ENCODE measurements at places on chromosomes 7 and 10.

- no peak for DNase-seq
Observed at GRCh38 chr10:73959484-73960243, 38.3 kb upstream of the VCL start.

- no peak for DNase-seq
Observed at GRCh38 chr7:158065340-158065739, 522.3 kb downstream of the PTPRN2 start.

DNA sequence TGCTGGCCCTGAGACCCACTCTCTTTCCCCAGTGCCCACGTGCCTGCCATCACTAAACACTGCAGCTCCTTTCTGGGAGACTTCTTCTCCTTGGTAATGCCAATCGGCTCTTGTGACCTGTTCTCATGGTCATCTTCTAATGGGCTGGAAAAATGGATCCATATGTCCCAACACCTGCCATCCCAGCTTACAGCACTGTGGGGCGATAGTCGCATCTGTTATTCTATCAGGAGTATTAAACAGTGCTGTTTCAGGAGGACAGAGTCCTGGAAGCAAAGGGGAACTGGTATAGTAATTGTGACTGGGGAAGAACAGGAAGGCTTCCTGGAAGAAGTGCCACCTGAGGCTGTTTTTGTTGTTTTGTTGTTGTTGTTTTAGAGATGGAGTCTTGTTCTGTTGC, 411.2 kb downstream of the GLRX3 start:
- DNase-seq = no peak

- peak; percentile 40 for DNase-seq
Observed at GRCh38 chr7:3461923-3462322, 160.9 kb downstream of the SDK1 start.

DNA sequence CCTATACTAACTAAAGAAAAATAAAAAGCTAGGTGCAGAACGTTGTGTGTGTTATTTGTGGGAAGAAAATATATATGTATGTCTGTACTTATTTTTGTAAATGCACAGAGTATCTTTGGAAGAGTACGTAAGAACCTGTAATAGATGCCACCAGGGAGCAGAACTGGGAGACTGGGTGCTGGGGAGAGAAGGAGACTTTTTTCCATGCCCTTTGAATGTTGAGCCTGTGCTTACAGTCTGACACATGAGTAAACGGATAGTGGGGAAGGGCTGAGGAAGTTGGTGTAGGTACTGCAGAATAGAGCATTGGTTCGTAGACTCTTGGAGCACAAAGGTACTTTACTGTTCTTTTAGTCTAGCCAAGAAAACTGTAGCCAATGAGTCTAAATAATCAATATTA, 1.3 kb upstream of the SCRN1 start:
- DNase-seq = no peak

DNA sequence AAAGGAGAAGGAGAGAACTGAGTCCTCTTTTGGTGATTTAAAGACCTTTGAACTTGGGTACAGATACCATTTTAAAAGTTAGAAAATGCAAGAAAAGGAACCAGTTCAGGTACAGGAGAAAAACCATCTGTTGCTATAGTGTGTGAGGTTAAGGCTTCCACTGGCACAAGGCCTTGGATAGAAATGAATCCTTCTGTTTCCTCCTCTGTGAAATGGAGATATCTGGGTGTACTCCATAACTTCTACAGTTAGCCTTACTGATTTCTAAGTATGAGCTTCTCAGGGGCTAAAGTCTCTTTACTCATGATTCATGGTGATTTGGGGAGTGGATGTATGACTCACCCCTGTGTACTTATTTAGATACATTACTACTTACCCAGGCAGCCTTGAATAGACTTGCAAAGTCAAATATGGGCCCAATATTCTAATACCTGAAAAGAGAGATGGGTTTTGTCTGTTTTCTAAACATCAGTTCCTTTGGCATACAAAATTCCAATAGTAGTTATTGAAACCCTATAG, 117.2 kb upstream of the ADO start:
- DNase-seq = no peak

- DNase-seq = no peak
Observed at GRCh38 chr7:155603205-155603857, 41.1 kb upstream of the RBM33 start.

- DNase-seq = no peak
Observed at GRCh38 chr7:43649755-43650274, 66.9 kb downstream of the STK17A start.

DNA sequence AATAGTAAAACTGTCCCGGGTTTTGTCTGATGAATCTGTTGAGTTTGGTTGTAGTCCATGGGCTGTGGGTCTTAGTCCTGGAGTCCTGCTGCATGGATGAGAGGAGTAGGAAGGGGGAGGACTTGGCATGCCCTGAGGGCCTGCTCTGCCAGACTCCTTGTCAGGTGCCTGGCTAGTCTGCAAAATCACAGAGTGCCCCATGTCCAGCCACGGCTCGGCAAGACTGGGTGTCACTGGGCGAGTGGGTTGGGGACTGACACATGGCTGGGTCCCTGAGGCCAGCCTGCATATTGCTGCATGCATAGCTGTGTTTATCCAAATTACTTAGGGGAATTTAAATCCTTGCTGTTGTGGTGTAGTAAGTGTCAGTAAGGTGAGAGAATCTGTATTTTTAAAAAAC, 9.7 kb downstream of the MINDY4 start:
- no peak for DNase-seq

GRCh38 chr7:26688936-26689506, 175.4 kb downstream of the SKAP2 start:
- no peak for DNase-seq

GRCh38 chr10:129593953-129594352, 126.9 kb downstream of the MGMT start:
- no peak for DNase-seq

DNA sequence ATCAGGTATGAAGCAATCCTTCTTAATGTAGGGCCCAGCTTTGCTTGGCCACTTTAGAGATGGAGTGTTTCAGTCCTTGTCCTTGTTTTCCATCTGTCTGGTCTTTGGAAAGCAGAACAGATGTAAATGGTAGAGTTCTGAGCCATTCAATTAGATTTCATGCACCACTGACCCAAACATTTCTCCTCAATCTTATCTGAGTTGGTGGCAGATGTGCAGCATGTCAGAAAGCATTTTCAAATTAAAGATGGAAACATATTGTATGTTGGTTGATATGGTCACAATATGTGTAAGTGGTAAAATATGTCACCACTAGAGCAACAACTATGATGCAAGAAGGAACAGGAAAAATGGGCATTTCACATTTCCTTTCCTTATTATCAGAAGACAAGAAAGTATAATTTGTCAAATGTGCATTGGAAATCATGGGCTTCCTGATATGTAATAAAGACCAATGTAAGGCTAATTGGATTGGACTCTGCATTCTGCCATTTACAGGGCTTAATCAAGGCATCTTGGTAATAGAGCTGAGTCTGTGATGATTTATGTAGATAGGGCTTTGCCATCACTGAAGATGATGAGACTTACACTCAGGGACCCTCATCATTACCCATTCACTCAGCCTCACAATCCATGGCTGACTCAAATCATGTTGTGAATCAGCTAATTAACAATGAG, 750.7 kb downstream of the NRG3 start:
- no peak for DNase-seq

DNA sequence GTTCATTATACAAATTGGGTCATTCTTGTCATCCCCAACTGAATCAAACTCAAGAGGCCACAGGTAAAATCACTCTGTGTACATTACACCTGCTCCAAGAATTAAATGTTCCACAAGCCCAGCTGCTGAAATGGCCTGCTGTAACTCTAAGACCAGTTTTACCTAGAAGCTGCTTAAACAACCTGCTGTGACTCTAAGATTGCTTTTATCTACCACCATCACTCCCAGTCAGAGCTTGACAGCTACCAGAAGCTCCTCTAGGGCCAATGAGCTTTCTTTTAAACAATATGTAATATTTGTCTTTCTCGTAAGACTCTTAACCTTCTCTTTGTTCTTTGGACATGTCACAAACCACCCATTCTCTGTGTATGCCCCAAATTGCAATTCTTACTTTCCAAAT, 141.8 kb upstream of the LRGUK start:
- DNase-seq = no peak

DNA sequence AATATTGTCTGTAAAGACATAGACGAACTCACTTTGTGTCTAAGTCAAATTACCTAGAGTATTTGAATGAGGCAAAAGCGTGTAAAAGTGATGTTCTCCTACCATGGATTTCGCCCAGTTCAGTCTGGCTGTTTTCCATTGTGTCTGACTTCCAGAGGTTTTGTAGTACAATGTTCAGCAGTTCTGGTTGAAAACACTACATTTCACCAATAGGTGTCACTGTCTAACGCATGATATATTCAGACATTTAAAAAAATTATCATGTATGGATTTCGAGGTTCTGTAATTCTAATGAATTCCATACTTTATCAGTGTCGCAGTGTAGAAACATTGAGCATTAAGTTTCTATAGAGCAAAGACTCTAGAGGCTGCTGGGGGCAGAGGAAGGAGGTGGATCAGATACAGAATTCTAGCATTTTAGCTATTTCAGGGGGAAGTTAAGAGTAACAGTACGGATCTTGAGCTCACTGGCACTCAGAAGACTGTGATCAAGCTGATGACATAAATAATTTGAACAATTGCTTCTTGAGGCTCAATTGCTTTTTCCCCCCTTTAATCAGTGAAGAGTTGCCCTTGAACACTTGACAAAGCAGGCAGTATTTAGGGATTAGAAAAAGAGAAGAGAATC, 196.9 kb upstream of the RHOBTB1 start:
- no peak for DNase-seq

DNA sequence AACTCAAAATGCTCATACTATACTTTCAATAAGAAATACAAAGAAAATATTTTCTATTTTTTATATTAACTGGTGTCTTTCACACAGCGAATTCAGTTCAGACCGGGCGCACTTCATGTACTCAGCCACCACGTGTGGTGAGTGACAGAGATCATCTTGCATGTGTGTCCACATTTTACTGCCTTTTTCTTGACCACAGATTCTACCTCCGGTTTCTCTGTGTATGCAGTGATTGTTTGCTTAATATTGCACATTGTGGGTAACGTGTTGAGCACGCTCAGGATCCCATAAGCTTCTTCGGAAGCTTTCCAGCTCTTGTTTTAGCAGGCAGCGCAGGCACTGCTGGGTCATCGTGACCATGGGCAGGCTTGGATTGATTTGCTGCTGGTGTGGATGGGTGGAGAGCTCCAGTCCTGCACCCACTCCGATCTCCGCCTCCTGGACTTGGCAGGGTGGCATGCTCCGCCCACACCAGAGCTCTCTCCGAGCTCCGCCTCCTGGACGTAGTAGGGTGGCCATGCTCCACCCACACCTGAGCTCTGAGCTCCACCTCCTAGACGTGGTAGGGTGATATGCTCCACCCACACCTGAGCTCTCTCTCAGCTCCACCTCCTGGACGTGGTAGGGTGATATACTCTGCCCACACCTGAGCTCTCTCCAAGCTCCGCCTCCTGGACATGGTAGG, 253.3 kb downstream of the DIP2C start:
- DNase-seq = no peak

GRCh38 chr7:106238830-106239229, 46.0 kb downstream of the NAMPT start:
- DNase-seq = no peak

- no peak for DNase-seq
Observed at GRCh38 chr10:102344067-102344466, 51.4 kb upstream of the NFKB2 start.

DNA sequence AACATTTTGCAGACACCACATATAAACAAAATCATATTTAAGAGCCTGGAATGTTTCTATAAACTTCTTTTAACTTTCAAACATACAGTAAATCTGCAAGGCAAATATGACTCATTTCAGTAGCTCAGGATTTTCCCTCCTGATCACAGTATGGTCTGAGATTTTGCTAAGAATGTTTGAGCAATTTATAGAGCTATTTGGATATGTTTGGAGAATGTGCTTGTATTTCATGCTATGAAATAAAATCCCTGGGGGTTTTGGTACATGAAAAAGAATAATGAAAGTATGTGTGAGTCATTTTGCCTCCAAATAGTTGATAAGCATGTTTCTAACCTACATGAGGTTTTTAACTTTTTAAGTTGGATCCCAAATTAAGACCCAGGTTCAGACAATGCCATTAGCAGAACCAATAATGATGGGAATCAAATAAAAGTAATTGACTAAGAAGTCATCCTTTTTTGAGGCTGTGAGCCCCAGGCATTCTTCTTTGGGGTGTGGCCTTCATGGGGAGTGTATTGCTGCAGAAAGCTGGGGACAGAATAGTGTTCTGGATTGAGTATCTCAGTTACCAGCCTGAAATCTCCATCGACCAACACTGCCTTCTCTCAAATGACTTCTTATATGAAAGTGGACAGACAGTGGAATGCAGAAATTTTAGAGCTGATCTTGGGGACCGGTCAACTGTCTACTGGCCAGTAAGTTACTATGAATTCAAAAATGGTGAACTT, 66.1 kb upstream of the AGBL3 start:
- no peak for DNase-seq

DNA sequence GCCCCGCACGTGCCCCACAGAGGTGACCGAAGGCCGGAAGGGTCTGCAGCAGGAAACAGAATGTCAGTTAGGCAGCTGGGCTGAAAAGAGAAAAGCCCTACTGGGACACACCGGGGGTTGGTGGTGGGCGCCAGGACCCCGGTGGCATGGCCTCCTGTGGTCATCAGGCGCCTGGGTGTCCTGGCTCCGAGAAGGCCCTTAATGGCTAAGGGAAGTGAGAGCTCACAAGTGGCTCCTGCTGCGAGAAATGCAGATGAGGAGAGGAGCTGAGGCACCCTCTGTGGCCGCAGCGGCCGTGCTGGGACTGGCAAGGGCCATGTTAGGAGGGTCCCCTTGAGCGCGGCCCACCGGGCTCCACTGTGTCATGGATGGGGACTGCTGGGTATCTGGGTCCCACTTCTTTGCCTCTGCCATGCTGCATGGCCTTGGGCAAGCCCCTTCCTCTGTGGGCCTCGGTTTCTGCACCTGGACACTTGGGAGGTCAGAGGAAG, 79.2 kb upstream of the GNA12 start:
- no peak for DNase-seq

DNA sequence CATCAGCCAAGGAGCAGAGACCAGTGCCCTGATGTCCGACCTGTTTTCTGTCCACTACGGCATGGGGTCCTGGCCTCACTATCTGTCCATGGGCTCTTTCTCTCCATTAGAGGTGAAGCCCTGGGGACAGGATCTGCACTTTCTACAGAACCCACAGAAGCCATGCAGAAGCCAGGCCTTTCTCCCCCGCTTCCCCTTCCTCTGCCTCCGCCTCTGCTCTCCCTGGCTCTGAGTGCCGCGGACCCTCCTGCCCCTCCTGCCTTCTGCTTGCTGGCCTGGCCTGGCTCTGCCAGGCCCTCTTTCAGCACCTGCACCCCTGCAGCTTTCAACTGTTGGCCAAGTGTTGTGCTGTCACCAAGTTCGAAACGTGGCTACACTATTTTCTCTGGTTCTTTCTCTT, 439.8 kb upstream of the ZMIZ1 start:
- DNase-seq = no peak
